ENCODE measurements at places on chromosomes 1 and 21.
A peak's percentile ranks its signal among the peaks of the same experiment; 100 is the strongest.

DNA sequence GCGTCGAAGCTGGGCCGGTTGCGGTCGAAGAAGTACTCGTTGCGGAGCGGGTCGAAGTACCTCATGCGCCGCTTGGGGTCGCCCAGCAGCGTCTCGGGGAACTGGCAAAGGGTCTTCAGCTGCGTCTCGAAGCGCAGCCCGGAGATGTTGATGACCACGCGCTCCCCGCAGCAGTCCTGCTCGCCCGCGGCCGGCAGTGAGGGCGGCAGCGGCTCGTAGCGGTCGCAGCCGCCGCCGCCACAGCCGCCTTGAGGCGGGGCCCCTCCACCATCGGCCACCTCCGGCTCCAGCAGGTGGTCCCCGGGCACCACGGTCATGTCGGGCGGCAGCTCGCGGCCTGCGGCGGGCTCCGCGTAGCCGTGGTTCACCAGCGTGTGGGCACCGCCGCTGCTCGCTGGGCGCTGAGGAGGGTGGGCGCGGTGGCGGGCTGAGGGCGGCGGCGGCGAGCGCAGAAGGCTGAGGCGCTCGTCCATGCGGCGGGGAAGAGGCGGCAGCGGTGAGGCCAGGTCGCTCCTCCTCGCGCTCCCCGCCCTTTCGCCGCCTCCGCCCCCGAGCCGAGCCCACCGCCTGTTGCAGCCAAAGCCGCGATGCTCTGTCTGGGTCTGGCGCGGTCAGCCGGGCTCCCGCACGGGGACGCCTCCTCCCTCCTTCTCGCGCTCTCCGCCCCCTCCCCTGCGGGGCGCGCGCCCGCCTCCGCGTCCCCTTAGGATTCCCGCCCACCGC, at the start of gene KCNA3:
Gene KCNA3, minus strand, starts transcription at position 604 of the 723 bp plus-strand sequence. Its CDS starts 131 bp downstream, at position 473.
- peak; percentile 60 for DNase-seq

- no peak for DNase-seq
Observed at GRCh38 chr1:101884621-101885020, 112.1 kb downstream of the OLFM3 start.

- DNase-seq, result peak; percentile 34
Observed at GRCh38 chr1:56660293-56660692, 15.2 kb downstream of the PRKAA2 start.

GRCh38 chr1:40244138-40244744, 3.5 kb upstream of the TMCO2 start:
- no peak for DNase-seq

- DNase-seq, result peak; percentile 52
Observed at GRCh38 chr1:170967042-170967910, 31.9 kb downstream of the MROH9 start.

DNA sequence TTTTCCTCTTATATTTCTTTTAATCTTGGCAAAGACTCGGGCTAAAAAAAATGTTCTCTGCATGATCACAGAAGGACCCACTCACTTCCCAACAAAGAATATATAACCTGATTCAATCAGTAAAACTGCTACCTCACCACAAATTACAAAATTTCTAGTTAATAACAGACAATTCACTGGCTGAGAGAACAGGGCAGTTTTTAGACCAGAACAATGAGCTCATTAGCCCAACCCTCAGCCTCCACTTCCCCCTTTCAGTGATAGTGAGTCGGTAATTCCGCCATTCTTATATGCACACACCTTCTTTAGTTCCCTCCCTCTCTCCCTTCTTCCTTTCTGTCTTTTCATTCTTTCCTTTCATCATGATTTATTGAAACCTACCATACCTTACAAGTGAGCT, 8.9 kb downstream of the SIPA1L2 start:
- no peak for DNase-seq

DNA sequence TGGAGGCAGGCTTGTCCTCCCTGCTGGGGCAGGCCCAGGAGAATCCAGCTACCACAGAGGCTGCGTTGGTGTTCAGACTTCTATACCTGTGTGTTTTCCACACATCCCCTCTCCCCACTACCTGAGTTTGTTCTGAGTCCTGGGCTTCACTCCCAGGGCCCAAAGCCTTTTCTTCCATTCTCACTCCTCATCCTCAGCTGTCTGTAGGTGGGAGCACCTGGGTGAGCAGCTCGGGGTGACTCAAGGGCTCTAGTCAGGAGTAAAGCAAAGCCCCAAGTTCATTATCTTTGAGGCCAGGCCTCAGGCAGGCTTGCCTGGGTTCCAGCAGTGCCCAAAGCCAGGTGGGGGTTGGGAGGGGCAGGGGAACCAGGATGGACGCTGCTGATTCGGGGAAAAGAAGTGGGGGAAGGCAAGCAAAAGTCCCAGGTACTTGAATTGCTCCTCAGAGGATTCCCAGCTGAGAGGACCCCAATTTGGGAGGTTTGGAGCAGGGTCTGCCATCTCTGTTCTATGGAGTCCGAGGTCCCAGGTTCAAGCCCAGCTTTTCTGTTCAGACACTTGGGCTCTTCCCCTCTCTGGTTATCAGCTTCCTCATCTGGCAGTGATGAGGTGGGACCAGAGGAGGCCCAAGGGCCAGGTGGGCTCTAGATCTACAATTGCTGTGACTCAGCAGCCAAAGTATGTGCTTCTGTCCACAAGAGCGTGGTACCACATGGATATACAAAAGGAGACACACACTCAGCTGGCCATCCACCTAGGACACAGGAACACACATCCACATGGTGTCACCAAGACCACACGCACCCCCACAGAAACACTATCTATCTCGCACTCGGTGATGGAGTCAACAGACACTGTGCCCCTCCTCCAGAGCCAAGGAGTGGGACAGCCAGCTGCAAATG, 5.8 kb upstream of the PTPN7 start:
- DNase-seq, result no peak

DNA sequence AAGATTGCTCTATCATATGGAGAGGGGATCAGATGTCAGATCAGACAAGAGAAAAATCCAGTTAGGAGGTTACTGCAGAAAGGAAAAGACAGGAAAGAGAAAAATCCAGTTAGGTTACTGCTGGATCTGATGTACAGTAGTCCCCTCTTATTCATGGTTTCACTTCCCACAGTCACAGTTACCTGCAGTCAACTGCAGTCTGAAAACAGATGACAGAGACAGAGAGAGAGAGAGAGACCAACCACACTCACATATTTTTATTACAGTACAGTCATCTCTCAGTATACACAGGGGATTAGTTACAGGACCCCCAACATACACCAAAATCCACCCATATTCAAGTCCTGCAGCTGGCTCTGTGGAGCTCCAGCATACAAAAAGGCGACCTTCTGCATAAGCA, 29.3 kb downstream of the NUP133 start:
- DNase-seq, result no peak

- no peak for DNase-seq
Observed at GRCh38 chr1:85128316-85128715, 72.5 kb downstream of the SYDE2 start.

GRCh38 chr1:227940791-227941241, 6.9 kb downstream of the WNT9A start:
- DNase-seq, result peak; percentile 29

- DNase-seq, result peak; percentile 90
Observed at GRCh38 chr1:235327559-235328270, at the start of gene ARID4B. TSS of gene ARID4B (minus strand) at chr1:235328179. CDS start at chr1:235326919, 1,260 bp downstream.

DNA sequence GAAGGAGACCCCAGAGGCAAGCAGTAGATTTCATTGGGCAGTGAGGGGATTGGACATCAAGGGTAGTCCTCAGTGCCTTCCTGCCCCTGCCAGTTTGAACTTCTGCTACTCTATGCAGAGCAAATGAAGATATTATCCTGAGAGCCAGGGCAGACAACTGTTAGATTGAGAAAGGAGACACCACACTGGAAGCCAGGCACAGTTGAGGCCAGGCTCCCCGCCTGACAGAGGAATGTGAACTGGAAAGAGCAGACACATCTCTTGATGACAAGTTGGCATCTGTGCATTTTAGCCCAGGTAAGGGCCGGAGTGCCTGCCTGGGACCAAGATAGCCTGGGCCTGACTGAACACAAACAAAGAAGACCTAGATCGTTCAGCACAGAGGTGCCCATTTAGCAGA, 16.0 kb downstream of the SH3BGR start:
- no peak for DNase-seq

- DNase-seq, result no peak
Observed at GRCh38 chr1:246503341-246503740, 3.7 kb downstream of the SMYD3 start.

- DNase-seq, result no peak
Observed at GRCh38 chr21:28922368-28922767, 70.3 kb downstream of the LTN1 start.

DNA sequence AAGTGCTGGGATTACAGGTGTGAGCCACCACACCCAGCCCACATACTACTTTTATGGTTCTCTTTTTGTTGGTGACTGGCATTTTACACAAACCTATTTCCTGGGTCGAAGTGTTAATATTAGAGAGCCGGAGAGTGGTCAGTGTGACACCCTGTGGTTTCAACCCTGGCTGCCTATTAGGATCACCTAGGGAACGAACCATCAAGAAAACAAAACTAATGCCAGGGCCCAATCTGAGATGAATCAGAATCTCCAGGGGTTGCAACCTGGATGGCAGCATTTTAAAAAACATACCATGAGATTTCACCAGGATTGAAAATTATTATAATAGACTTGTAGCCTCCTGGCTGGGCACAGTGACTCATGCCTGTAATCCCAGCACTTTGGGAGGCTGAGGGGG, 6.1 kb downstream of the MRPS21 start:
- no peak for DNase-seq

DNA sequence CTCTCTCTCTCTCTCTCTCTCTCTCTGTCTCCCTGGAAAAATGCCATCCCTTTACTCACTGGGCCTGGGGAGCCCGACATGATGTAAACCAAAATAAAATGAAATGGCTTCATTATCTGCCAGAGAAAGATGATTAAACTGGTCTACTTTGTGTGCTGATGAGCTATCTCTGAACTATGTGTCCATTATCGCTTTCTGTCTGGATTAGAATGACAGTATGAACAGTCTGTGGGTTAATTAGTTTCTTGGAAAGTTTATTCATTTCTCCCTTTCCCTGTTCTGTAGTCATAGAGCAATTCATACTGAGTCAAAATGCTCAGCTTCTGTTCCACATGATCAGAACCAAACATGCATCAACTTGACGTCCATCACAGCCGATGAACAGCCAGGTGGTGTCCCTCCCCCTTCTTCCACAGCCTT, 72.4 kb upstream of the KCND3 start:
- no peak for DNase-seq

GRCh38 chr1:60904099-60904851, 178.1 kb upstream of the NFIA start:
- DNase-seq, result no peak

- no peak for DNase-seq
Observed at GRCh38 chr1:165871311-165872067, 44.1 kb downstream of the UCK2 start.

DNA sequence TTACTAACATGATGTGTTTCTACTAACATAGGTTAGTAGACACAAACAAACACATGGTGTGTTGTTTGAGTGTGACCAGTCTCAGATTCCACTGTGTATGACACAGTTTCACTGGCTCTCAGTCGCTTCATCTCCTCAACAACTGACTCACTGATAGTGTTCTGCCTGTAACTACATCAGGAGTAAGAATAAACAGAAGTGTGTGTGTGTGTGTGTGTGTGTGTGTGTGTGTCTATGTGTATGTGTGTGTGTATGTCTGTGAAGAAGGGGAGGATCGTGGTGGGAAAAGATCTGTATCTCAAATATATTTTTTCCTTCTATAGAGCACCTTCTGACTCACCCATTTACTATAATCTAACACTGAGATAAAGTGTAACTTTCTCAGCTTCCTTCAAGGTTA, 391.0 kb downstream of the PTPRC start:
- no peak for DNase-seq

- no peak for DNase-seq
Observed at GRCh38 chr1:228767636-228768354, 32.5 kb downstream of the RHOU start.

DNA sequence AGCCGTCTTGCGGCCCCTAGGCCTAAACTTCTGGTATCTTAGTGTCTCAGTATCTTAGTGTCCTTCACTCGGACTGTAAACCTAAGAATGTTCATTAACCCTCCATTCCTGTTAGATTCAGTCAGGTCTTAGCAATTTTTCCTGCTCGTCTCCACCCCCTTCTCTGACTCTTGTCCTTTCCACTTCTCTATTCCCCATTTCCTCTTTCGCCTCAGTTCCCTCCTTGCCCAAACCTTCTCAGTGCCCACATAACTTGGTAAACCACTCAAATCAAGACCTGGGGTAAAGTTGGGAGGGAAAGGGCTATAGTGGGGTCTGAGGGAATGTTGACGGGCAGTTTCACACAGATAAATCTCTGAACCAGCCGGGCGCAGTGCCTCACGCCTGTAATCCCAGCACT, 726 bp upstream of the FCER1G start:
- DNase-seq, result no peak

DNA sequence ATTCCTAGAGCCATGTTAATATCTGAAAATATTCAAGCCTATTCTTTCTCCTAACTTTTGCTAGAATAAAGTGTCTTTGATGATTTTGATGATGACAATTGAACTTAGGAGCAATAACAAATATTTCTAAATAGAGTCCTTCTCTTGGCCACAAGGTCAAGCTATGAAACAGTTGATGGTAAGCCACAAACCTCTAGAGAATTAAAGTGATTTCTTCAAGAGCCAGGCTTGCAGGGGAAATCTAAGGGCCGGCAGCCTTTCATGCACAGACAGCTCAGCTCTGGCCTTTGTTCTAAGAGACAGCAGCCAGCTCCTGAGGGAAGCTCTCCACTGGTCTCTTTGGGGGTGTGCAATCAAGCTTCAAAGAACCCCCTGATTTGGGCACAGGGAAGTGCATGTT, 59.0 kb downstream of the SUSD4 start:
- no peak for DNase-seq

DNA sequence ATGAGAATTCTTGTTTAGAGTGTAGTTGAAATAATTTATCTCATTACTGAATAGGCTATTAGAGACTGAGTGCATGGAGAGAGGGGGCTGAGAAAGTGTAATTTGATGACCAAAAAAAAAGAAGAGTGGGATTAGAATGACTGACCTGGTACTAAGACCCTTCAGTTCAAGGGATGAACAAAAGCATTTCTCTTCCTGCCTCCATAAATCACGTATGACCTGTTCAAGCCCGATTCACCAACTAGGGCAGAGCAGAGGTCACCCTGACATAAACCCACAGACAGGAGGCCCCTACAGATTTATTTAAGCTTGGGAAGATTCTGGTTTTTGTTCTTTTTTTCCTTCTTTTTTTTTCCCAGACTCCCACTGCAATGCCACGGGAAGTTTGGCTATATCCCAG, 123.7 kb upstream of the COP1 start:
- no peak for DNase-seq

DNA sequence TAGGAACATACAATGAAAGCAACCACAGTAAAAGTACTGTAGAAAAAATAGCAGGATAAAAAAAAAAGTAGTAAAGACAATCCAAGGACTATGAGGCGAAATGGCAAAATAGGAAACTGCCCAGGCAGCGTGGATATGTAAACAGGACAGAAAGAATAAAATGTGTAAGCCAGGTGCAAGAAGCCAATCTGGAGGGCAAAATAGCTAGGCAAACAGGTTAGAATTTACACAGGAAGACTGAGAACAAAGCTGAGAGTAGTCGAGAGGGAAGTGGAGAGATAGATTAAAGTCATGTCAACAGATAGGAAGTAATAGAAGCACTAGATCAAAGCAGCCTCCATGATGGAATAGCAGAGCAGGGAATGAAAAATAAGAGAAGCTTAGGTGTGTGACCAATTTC, 124.2 kb upstream of the B3GALT2 start:
- no peak for DNase-seq

GRCh38 chr1:204367956-204368355, 8.2 kb upstream of the PLEKHA6 start:
- DNase-seq, result no peak

GRCh38 chr1:150579945-150580642, 684 bp upstream of the MCL1 start:
- DNase-seq, result no peak

GRCh38 chr1:115179397-115180079, 90.2 kb upstream of the TSPAN2 start:
- DNase-seq, result no peak

- no peak for DNase-seq
Observed at GRCh38 chr1:235009074-235009473, 119.6 kb downstream of the TOMM20 start.
